ENCODE measurements at places on chromosomes 4 and X.

DNA sequence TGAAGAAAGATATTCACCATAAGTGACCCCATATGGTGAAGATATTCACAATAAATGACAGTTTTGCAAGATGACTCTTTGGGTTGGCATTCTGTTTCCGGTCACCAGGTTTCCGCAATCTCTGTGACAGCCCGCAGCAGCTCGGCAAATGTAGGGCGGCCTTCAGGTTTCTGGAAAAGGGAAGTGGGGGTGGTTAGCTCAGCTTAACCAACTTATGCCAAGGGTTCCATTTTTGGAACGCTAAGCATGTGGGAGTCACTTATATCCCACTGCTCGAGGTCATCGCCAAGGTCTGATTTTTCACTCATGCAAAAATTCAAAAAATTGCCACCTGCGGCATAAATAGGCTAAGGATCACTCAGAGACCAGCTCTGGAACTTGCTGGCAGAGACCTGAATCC, 51.0 kb downstream of the NIPAL1 start:
- no peak for DNase-seq

DNA sequence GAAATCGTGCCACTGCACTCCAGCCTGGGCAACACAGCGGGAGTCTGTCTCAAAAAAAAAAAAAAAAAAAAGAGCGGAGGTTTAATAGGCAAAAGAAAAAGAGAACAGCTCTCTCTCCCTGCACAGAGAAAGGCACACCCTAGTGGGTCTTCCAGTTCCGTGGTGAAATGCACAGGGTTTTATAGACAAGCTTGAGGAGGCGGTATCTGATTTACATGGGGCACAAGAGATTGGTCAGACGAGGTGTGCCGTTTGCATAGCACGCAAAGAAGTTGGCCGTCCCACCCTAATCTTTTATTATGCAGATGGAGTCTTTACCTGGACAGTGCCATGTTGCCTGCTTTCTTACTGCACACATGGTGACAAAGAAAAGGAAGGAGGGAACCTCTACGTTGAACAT, 33.5 kb upstream of the REST start:
- no peak for DNase-seq

GRCh38 chrX:41352329-41352838, 18.4 kb downstream of the DDX3X start:
- no peak for DNase-seq

DNA sequence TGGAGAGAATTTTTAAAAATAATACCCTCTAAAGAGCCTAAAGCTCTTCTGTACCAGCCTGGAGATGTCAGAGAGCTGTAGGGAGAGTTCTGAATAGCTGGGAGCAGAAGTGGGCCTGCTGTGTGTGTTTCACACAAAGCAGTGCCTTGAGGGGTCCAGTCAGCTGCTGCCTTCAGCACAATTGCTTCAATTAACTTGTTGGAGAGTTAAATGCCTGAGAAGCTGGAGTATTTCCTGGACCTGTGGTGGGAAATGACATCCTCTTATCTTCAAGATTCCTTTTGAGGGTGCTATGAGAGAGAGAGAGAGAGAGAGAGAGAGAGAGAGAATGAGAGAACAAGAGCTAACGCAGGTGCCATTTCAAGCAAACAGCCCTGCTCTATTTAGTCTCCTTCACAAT, 96.2 kb upstream of the IL1RAPL2 start:
- DNase-seq: no peak

GRCh38 chrX:30010471-30010870, 204.9 kb upstream of the MAGEB2 start:
- DNase-seq: no peak

- no peak for DNase-seq
These were observed 118.3 kb downstream of the MGST2 start for GRCh38 chr4:139783741-139784484.

- no peak for DNase-seq
These were observed 138.0 kb downstream of the NSUN7 start for GRCh38 chr4:40887764-40888131.

- DNase-seq: no peak
These were observed 867 bp downstream of the TIFA start for GRCh38 chr4:112284662-112285411.

GRCh38 chrX:37800717-37801116, 20.9 kb downstream of the CYBB start:
- no peak for DNase-seq

DNA sequence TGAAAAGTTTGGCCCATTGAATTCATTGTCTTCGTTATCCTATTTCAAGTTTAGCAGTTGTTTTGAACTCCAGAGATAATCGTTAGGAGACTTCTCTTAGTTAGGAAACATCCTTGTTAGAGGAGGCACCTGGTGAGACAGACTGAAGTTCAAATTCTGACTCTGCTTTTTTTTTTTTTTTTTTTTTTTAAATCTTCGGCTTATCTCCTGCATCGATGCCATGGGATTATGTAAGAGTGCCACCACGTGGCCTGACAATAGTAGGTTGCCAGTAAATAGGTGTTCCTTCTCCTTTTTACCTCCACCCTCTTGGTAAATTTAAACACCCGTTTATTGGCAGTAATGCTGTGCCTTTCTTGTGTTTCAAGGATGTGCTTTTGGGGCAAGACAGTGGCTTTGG, 149.3 kb downstream of the SOWAHB start:
- peak; percentile 48 for DNase-seq

GRCh38 chr4:141216002-141216761, 4.5 kb upstream of the ZNF330 start:
- no peak for DNase-seq

DNA sequence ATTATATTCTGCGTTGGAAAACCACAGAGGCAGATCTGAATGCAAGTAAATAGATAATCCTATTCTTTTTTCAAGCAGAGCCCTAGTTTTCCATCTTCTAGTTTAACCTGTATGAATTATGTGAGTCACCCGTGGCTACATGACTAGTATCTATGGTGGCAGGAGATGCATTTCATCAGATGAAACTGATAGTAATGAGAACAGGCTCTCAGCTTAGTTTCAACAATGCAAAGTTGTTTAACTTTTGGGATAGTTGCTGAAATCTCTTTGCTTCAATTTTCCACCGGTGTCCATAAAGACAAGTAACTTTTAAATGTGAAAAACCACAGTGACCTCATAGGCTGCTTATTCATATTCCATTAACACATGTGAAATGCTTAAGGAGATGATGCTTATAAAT, 1317.4 kb upstream of the TENM3 start:
- DNase-seq: no peak

All from NCI-H2029 (cell line).